Thyroid gland (tissue), 4 donors: ENCODE measurements at places on chromosomes 11 and 22. TPM values are rescaled to one million over a fixed set of nuclear protein-coding genes. Genes with fewer than 3 reads are reported as not detected.

MMP3 gene
- total RNA-seq: 1.2 TPM

RGL4 gene
- total RNA-seq: 0.25 TPM

SCN2B gene
- total RNA-seq: 0.45 TPM

FOLR2 gene
- 7.2 TPM for total RNA-seq

ABTB2 gene
- total RNA-seq: 1.2 TPM

MOV10L1 gene
- 0.54 TPM for total RNA-seq

TYR gene
- total RNA-seq: not detected

OR5AP2 gene
- total RNA-seq: not detected

CDC42BPG gene
- total RNA-seq: 13.9 TPM

MMP1 gene
- not detected for total RNA-seq

OR51I1 gene
- total RNA-seq: 0.33 TPM

C11orf97 gene
- total RNA-seq: not detected

SSTR3 gene
- total RNA-seq: 0.13 TPM

BRSK2 gene
- 2.2 TPM for total RNA-seq

RHOG gene
- total RNA-seq: 24.9 TPM

DAGLA gene
- total RNA-seq: 1.7 TPM

TMEM191C gene
- total RNA-seq: 0.20 TPM

GAS2 gene
- total RNA-seq: not detected

CENPM gene
- total RNA-seq: 0.56 TPM

FAM83F gene
- total RNA-seq: 30.7 TPM

LRRC4C gene
- 5.4 TPM for total RNA-seq

TRPM5 gene
- 0.54 TPM for total RNA-seq

SAA2 gene
- total RNA-seq: 6.6 TPM

TTC12 gene
- total RNA-seq: 38.7 TPM

ATG2A gene
- total RNA-seq: 19.5 TPM

HEPN1 gene
- not detected for total RNA-seq

IGF2 gene
- 22.7 TPM for total RNA-seq

LIF gene
- 0.89 TPM for total RNA-seq

TRIM49C gene
- not detected for total RNA-seq

RBFOX2 gene
- total RNA-seq: 109 TPM
